ENCODE measurements at places on chromosomes 5 and 9. TPM values are rescaled to one million over a fixed set of nuclear protein-coding genes. Genes with fewer than 3 reads are reported as not detected.

The TMEM215 gene
- not detected for total RNA-seq

The SMIM33 gene
- total RNA-seq: not detected

The PCDHA10 gene
- total RNA-seq: 0.04 TPM

The PTPN3 gene
- total RNA-seq: 19.5 TPM

DNA sequence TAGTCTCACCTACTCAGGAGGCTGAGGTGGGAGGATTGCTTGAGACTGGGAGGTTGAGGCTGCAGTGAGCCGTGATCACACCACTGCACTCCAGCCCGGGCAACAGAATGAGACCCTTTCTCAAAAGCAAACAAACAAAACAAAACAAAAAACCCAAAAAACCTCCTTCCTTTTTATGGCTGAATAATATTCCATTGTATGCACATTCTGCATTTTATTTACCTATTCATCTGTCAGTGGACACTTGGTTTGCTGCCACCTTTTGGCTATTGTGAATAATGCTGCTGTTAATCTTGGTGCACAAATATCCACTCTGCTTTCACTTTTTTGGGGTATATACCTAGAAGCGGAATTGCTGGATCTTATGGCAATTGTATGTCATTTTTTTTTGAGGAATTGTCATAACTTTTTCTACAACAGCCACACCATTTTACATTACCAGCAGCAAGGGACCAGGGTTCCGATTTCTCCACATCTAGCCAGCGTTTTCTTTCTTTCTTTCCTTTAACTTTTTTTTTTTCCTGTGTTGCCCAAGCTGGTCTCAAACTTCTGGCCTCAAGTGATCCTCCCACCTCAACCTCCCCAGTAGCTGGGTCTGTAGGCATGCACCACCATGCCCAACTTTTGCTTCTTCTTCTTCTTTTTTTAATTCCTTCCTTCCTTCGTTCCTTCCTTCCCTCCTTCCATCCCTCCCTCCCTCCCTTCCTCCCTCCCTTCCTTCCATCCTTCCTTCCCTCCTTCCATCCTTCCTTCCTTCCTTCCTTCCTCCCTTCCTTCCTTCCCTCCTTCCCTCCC, 30.6 kb downstream of the NKX2-5 start:
- no peak for DNase-seq

- no peak for DNase-seq
Measured at GRCh38 chr5:118440496-118440895, 547.9 kb downstream of the DTWD2 start.

- no peak for DNase-seq
Measured at GRCh38 chr9:74643303-74643923, 146.3 kb downstream of the RORB start.

DNA sequence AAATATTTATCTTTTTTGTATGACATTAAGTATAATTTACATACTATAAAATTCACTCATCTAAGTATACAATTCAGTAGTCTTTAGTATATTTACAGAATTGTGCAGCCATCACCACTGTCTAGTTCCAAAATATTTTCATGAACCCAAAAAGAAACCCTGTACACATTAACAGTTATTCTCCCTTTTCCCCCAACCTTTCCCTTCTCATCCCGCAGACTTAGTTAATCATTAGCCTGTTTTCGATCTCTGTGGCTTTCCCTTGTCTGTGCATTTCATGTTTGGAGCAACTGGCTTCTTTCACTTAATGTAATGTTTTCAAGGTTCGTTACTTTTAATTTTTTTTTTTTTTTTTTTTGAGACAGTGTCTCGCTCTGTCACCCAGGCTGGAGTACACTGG, 37.5 kb downstream of the MTREX start:
- DNase-seq: no peak

- DNase-seq: no peak
Measured at GRCh38 chr9:126360073-126360472, 33.4 kb downstream of the MVB12B start.

DNA sequence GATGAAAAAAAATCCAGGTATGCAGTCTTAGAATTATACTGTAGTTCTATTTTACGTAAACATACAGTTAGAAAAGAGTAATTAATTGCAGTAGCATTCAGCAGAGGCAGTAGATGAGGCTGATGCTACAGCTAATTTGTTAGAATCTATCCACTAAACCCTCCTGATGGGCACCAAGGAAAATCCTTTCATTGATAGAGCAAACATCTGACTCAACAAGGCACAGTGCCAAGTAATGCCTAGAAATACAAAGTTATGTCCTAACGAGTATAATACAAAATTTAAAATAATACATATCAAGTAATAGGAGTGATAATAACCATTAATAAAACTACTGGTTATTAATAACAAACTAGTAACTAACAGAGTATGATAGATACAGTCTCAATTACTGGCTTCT, 9.0 kb downstream of the MOCS2 start:
- DNase-seq: no peak

GRCh38 chr9:81530310-81530810, 159.0 kb downstream of the TLE1 start:
- no peak for DNase-seq

DNA sequence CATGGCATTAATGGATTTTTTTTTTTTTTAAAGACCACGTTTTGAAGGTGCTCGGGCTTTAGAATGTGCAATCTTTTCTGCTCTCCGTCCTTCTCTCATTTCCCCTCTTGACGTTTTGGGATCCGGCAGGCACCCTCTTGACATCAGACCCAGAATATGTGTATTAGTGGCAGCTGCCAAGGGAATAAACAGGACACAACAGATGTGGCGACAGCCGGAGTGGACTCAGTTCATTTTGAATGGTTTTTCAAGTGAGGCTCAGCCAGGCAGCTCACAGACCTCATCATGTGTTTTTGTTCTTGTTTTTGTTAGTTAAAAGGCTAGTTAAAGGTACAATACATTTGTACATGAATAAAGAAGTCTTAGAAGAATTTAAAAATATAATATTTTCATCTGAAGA, 365.0 kb upstream of the SEMA6A start:
- DNase-seq: no peak

DNA sequence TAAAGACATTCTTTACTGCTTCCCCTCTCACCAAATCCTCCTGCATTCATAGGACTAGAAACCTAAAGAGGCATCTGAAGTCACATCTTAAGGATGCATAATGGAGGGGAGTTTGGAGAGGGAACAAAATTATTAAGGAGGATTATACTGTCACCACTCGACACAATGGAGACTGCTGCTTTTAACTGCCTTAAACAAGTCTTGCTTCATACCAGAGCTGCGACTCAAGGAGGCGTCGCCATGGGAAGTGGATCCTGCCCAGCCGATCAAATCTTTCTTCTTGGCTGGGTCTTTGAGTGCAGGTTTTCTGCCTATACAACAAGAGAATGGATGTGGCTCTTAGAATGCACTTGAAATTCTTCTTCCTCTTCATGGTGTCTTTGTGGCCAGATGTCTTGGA, 66.7 kb upstream of the FOXE1 start:
- DNase-seq: peak; percentile 46

Measured in foreskin keratinocyte (primary cell).